Activated CD4-positive, alpha-beta T cell treated with anti-CD3 and anti-CD28 coated beads, Interleukin-2, amount 50 U/mL, for 1 hour (primary cell): ENCODE measurements at places on chromosomes 6 and 20.

DNA sequence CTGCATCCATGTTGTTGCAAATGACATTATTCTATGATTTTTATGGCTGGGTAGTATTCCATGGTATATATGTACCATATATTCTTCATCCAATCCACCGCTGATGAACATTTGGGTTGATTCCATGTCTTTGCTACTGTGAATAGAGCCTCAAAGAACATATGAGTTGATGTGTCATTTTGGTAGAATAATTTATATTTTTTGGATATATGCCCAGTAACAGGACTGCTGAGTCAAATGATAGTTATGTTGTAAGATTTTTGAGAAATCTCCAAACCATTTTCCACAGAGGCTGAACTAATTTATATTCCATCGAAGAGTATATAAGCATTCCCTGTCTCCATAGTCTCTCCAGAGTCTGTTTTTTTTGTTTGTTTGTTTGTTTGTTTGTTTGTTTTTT lies 1373.5 kb downstream of the GRIK2 start:
- no peak for DNase-seq

DNA sequence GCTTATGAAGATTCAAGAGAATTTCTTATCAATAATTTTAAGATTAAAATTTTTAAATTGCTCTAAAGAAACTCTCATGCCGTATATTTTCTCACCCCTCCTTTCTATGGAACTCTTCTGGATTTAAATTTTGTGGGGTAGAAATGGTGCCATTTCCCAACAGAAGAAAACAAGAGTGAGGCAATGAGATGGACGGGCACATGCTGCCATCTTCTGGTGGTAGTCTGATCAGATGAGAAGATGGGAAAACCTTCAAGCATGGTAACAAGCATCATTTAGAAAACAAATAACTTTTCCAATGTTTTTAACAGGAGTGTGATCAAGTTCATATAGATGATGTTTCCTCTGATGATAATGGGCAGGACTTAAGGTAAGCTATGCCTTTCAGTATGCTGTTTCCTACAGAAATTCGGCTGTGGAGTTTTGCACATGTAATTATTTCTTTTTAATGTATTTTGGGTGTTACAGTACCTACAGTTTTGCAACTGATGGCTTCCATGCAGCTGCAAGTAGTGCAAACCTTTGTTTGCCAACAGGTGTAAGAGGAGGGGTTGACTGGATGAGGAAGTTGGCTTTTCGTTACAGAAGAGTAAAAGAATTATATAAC lies 271.4 kb downstream of the EYA4 start:
- peak; percentile 2 for DNase-seq

DNA sequence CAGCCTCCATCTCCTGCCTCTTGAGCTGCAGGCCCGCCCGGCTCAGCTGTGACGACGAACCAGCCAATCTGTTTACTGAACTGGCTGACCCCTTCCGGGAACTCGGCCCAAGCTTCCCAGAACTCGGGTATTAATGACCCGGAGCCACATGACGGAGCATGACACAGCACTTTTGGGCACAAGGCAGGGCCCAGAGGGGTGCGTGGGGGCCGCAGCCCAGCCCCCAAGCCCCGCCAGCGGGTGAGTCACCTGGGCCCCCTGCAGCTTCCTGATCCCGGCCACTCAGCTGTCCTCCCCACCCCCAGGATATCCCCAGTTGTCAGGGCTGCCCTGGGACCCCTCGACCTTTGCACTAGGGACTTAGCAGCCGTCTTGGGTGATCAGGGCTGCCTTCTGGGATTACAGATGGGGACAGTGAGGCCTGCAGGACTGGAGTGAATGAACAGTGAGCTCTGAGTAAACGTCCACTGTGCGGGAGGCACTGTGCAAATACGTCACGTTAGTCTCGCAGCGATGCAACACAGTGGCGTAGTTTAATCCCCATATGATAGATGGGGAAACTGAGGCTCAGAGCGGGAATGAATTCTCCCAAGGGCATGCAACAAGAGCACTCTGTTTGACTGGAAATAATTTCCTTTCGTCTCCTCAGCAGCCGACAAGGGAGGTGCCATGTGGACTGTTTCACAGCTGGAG lies 102.1 kb downstream of the CEBPB start:
- DNase-seq: no peak

GRCh38 chr6:10521104-10521808 lies at the start of gene GCNT2:
TSS of gene GCNT2 (plus strand) at chr6:10521351. CDS start at chr6:10528912, 7,561 bp downstream.
- DNase-seq: no peak

DNA sequence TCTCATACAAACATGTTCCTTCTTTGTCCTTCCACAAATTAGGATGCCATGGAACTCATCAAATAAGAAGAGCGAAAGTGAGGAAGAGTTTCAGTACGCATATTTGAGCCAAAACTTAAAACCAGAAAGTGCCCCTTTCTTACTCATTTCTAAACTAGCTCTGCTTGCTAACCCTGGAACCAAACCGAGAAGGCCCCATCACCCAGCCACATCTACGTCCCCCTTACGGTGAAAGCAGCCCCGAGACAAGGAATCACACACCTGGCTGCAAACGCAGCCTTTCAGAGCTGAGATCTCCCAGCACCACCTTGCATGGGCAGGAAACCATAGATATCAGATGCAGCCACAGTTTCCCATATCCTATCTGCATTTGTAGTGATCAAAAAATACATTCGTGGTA lies 28.5 kb downstream of the TRERF1 start:
- DNase-seq: no peak

DNA sequence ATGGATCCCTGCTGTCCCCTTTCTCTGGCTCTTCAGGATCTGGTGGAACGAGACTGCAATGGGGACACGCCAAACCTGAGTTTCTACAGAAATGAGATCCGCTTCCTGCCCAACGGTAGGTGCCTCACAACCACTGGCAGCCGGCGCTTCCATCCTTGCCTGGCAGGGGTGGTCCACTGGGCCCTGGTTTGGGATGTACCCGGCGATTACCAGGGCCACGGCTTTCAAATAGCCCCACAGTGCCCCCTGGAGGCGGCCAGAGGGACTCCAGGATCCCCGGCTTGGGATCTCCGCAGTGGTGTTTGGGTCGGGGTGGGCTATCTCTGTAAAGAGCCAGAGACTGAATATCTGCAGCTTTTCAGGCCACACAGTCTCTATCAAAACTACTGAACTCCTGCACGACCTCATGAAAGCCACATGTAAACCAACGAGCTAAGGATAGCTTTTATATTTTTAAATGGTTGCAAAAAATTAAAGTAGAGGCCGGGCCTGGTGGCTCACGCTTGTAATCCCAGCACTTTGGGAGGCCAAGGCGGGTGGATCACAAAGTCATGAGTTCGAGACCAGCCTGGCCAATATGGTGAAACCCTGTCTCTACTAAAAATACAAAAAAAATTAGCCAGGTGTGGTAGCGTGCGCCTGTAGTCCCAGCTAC lies 3.7 kb downstream of the OGFR start:
- peak; percentile 78 for DNase-seq

GRCh38 chr6:66184091-66184490 lies 477.1 kb upstream of the EYS start:
- no peak for DNase-seq

- DNase-seq: no peak
Measured at GRCh38 chr6:85240787-85241385, 209.0 kb upstream of the NT5E start.

DNA sequence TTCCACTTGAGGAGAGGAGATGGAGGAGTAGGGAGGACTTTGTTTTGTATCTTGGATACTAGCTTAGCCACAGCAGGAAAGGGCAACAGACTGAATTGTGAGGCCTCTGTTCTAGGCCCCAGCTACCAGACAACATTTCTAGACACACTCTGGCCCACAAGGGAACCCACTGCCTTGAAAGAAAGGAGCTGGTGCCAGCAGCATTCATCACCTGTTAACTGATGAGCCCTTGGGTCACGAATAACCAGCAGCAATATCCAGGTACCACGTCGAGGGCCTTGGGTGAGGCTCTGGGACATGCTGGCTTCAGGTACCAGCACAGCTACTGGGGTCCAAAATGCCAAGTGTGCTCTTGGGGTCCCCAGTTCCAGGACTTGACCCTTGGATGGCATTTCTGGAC lies 165.5 kb downstream of the PRKN start:
- DNase-seq: no peak

- DNase-seq: no peak
Measured at GRCh38 chr6:95723638-95724037, 146.3 kb downstream of the MANEA start.

GRCh38 chr6:3549314-3549940 lies 92.6 kb upstream of the SLC22A23 start:
- no peak for DNase-seq
